ENCODE measurements at places on chromosomes 1 and 21.

DNA sequence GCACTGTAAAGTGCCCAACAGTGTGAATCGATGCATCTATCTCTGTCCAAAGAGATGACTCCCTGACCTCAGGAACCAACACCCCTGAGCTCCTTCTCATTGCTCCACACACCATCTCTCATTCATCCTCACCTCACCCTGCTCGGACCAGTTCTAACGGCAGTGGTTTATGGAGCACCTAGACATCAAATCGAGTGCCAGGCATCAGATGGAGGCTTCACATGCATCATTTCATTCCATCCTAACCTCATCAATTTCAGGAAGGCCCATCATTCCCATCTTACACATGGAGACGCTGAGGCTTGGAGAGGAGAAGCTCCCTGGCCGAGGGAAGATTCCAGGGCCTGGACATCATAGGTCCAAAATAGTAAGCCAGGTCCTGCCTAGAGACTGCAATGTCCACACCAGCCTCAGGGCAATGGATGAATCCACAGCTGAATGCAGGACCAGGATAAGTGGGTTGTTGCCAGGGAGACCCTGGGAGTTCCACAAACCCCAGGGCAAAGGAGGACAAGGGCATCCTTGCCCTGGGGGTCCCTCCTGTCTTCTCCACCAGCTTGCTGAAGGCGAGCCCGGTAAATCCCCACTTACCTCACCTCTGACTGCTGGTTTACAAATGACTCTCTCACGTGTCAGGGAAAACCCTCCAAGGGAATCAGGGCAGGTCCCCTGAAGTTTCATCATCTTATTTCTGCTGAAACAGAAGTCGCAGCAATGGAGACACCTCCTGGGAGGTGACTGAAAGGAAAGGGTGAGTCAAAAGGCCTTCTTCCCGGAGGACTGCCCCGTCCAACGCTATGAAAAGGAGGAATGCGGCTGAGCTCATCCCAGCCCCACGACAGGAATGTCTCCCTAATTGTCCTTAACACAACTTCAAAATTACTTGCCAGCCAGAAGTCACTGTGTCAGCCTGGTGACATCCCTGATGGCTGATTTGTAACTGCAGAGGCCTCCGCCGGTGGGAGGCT lies 9.0 kb upstream of the IFFO2 start:
- DNase-seq: peak; percentile 78

DNA sequence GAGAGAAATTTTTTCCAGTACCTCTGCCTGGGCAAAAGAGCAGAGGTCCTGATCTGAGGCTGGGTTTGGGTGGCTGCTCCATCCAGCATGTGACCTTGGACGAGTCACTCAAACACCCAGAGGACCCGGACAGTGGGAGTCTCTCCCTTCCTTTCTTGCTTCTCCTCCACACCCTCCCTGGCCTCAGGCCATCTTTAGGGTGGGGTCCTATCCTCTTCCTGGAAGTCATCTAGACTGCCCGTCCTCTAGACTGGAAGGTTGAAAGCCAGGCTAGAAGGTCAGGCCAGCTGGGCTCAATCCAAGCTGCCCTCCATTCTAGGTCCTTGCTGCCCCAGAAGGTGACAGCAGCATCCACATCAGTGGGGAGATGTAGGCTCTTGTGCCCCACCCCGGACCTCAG lies 599.5 kb downstream of the MATN1 start:
- no peak for DNase-seq

DNA sequence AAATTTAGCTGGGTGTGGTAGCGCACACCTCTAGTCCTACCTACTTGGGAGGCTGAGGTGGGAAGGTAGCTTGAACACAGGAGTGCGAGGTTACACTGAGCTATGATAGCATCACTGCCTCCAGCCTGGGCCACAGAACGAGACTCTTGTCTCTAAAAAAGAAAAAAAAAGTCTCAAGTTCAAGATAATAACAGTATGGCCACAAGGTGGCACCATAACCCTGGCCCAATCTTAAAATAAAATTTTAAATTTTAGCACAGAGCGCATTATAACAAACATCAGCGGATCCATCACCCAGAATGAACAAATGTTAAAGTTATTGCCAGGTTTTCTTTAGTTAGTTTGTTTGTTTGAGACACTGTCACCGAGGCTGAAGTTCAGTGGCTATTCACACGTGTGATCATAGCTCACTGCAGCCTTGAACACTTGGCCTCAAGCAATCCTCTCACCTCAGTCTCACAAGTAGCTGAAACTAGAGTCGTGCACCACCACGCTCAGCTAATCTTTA lies 2.9 kb upstream of the HTR6 start:
- peak; percentile 45 for DNase-seq

DNA sequence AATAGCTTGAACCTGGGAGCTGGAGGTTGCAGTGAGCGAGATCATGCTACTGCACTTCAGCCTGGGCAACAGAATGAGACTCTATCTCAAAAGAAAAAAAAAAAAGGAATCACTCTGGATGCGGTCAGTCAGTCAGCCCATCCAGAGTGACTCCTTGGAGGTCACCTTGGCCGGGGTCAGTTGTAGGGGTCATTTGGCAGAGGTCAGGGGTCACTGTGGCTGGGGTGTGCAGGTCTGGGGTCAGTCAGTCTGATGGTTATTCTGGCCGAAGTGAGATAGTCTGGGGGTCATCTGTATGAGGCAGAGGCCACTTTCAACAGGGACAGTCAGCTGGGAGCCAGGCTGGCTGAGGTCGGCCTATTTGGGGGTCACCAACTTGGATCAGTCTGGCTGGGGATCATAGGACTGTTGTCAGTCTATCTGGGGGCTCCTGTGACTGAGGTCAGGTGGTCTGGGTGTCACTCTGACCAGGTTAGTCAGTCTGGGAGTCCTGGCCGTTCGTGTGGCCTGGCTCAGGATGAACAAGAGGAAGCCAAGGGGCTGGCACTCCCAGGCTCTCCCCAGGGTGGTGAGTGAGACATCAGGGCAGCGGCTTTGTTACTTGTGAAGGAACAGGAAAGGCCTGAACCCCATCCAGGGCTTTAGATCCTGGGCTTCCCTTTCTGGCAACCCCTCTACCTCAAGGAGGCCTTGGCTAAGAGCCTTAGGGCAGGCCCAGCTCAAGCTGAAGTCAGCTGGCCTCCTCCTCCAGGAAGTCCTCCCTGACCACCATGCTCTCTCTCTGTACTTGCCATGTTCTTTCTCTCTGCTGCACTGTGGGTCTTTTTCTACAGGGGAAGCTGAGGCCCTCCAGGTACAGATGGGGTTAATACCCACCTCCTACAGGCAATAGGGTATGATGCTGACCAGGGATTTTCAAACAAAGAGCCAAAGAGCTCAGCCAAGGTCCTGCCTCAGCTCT lies 15.1 kb downstream of the PTPRU start:
- DNase-seq: no peak

- no peak for DNase-seq
Observed at GRCh38 chr1:106768077-106768476, 288.4 kb upstream of the PRMT6 start.
